ENCODE measurements at places on chromosomes 2 and 18.

DNA sequence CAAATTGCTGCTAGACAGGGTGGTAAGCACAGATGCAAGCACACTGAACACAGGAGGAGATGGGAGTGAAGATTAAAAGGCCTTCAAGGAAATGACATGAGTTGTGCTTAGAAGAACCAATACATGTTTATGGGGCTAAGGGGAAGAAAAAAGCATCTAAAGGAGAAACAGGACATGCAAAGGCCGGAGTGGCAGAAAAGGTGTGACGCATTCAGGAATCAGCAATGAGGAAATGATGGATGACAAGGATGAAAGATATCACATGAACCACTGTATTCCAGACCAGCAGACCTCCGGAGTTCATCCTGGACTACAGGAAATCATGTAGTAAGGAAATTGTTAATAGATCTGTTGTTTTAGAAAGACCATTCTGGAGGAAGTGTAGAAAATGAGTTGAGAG, 42.8 kb downstream of the PPP4R1 start:
- DNase-seq = no peak

DNA sequence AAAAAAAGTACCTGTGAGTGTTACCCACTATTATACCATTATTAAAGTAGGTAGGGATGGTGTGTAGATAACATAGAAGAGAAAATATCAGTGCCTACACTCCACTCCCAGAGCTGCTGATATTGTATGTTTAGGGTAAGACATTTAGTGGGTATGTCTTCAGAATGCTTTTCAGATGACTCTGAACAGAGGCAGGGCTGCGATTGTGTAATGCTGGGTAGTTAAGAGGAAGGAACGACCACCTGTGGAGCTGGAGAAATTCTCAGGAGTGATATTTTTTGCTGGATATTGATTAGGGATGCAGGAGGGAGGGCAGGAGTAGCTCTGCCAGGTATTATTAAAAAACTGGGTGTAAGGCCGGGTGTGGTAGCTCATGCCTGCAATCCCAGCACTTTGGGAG, 2.8 kb downstream of the CNOT11 start:
- DNase-seq = no peak

- DNase-seq = peak; percentile 47
These were observed 2.9 kb upstream of the CASP8 start for GRCh38 chr2:201257381-201257955.

- no peak for DNase-seq
These were observed 110.0 kb upstream of the ETAA1 start for GRCh38 chr2:67286981-67287759.

DNA sequence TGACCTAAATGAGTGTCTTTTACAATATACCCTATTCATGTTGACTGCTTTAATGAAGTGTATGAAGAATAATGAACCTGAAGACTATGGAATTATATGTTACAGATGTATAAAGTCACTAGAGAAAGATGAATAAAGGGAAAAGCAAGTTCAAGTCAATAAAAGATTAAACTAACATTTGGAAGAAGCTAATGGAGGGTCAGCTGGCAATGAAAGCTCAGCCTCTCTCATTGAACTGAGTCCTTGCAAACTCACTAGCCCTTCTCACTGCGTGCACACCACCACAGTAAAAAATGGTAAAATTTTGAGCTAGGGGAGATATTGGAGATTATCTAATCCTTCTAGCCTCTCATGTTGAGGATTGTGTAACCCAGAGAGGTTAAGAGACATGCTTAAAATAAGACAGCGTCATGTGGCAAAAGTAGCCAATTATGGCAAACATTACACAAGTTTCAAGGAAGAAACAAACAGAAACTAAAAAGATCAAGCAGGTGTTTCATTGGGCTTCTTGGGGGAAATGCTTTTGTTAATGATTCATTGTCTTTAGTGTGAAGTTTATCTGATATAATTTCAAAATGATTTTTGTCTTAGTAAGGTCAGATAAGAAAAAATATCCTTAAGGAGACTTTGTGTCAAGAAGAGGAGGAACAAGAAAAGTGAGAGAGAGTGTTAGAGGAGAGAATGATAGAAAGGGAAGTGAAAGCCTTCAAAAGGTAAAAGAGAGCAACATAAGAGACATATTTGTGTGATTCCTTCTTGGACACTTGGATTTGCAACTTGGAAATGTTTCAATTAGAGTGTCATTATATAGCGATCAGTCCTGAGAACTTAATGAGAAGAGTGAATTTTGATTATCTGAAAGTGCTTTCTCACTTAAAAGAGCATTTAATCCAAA, 893.7 kb upstream of the FAM98A start:
- no peak for DNase-seq

DNA sequence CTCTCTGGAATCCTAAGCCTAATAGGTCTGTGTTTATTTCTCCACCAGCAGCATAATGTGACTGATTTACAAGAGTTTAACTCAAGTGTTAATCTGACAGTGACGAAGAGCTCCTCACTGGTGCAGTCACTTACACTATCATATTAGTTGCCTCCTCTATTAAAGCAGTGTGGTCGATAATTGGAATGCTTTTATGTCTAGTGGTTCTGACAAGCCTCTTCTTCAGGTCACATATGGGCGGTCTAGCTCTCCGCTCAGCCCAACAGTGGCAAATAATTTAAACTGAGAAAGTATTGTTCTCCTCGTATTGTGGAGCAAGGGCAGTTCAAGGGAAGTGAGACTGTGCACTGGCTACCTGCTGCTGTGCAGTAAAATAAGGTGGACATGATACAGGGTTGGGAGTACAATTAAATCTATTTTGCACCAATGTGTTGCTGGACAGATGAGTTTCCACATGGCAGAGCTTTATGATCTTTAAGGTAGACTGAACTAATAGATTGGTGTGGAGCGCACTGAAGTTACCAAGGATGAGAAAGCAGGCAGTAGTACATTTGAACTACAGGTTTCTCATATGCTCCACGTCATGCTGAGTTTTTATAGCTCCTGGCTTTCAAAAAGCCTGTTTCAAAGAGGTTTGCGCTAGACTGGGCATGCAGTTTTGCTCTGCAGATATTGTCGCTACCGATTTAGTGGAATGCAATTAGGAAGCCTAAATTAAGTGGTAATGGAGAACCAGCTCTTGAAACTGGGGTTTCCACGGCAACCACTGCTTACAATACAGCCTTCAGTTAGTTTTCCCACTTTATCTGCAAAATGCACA, 151.7 kb upstream of the POU3F3 start:
- no peak for DNase-seq

- no peak for DNase-seq
These were observed 72.2 kb downstream of the DSC3 start for GRCh38 chr18:30970196-30970816.

GRCh38 chr2:11940121-11940743, 193.8 kb downstream of the LPIN1 start:
- no peak for DNase-seq

DNA sequence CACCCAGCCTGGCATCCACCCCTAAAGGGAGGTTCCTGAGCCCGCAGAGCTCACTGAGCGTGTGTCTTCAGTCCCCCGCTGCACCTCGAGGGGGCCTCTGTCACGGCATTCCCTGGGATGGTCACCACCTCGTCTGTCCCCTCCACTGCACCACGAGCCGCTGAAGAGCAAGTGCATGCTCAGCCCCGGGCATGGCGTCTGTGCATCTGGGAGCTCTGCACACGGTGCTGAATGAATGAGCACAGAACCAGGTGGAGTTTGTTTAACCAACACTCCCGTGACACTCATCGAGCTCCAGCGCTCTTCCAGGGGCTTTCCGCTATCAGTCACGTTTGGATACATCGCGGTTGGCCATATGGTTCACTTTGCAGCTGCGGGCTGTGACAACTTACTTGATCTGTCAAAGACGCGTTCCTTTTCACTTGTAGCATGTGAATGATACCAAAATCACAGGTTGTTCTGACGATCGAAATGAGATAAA, 9.2 kb downstream of the ALLC start:
- DNase-seq = no peak

DNA sequence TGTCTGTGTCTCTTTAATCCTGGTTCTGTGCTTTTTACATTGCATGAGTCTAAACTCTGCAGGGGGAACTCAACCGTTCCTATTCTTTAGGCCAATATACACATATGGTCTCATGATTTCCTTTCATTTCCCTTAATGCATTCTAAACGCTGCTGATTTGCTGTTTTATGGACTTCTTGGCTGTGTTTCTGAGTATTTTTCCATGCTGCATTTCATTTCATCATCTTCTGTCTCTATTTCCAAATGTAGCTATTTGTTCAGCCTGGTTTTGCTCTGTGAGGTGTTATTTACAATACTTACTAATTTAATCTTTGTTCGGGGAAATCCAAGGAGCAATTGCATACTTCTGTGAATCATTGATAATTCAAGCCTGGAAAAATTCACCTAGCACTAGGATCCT, 897.2 kb downstream of the TSN start:
- DNase-seq = no peak

DNA sequence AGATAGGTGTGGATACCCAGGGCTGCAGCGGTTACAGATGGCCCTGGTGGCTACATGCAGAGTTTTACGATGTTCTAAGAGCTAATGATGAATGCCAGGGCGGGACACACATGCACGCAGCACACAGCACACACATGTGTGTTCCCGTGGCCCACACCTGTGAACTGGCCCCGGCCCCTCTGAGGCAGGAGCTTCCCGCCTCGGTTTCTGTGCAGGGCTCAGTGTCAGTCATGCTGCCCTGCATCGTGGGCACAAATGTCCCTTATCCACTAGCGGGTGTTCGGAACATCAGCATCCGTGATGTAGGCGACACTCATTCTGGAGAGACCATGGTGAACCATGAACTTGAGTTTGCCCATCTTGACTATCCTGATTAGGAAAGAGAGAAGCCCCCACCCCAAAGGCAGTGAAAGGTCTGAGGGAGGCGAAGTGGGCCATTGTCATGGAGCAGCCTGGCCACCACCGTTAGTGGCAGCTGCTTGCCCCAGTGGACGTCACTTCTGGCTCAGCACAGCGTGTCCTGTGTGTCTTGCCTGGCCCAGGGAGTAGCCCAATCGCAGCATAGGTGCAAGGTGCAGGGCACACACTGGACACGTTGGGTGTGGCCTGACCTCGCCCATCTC, 43.8 kb downstream of the DCDC2C start:
- no peak for DNase-seq

DNA sequence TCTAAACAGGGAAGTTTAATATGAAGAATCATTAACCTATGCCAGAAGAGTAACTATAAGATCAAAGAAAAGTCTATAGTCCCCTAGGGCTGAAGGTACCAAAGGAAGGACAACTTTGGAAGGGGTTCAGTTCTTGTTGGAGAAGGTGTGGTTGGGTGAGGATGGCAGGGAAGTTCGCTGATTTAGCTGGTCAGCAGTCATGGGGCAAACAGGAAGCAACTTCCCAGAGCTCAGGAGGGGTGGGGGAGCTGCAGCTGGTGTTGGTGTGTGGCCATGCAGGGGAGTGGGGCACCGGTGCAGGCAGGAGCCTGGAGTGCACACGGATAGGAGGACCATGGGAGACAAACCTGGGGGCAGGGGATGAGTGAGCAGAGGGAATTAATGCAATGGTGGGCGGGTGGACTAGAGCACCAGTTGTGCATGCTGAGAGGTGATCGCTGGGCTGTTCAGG, 34.0 kb downstream of the FHOD3 start:
- no peak for DNase-seq

DNA sequence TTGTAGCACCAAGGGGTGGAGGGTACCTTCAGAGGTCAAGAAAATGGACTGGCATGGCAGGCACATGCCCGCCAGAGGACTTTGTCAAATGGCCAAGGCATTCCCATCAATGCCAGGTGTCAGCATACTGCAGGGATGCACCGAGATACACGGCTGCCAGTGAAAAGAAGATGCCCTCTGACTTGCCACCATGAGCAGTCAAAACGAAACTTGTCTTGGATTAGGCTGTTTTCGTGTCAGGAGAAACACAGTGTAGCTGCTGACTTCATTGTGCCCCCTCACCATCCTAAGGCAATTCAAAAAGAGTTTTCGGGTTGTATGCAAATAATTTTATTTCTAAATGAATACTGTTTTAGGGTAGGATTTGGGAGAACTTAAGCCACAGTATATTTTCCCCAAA, 181.5 kb downstream of the NAPG start:
- DNase-seq = no peak

DNA sequence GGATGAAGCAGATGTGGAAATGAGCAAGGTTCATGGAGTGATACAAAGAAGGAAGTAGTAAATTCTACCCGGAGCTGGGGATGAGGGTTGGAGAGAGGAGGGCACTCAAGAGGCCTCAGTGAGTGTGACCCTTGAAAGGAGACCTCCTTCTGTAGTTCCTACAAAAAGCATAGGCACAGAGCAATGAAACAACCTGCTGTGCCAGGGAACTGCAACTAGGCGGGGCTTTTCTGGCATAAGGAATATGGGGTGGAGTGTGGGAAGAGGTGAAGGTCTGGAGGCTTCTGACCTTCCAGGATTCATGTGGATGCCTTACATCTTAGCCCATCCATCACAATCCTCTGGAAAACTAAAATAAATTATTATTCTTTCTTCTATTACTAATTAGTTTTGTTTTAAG, 25.5 kb upstream of the PGAP1 start:
- DNase-seq = no peak

Data from stimulated activated naive CD8-positive, alpha-beta T cell treated with anti-CD3 and anti-CD28 coated beads, Interleukin-15, Interleukin-2, amounts not matched to agents 100 U/mL and 50 U/mL, for 24 hours (primary cell).